ENCODE measurements at places on chromosomes 13 and 19. TPM values are rescaled to one million over a fixed set of nuclear protein-coding genes. Genes with fewer than 3 reads are reported as not detected.

- ATAC-seq, result no peak
Observed at GRCh38 chr19:56973713-56974555, 133.4 kb upstream of the PEG3 start.

DNA sequence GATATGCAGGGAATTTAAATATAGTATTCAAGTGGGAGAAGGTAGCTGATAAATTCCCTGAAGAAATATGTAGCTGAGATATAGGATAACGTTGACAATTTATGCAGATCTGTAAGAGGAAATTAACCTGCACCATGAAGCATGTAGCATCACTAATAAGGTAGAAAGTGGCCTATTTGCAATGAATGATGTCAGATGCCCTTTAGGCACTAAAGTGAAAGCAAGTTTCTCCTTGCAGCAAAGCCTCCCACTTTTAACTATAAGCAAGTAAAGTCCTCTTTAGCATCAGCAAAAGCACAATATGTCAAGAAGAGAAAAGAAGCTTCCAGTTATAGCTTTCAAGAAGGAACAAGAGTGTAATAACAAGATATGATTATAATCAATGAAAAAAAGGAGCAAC lies 102.5 kb upstream of the SLITRK1 start:
- no peak for ATAC-seq

GRCh38 chr13:41276824-41277223 lies 13.4 kb upstream of the MTRF1 start:
- no peak for ATAC-seq

The TMEM38A gene
- 1.6 TPM for total RNA-seq
